ENCODE measurements at places on chromosomes 4 and X. TPM values are rescaled to one million over a fixed set of nuclear protein-coding genes. Genes with fewer than 3 reads are reported as not detected.

GRCh38 chr4:82721819-82722423 lies 76.7 kb downstream of the SCD5 start:
- H3K27ac ChIP-seq = no peak overlapping the region
- DNase-seq = peak; percentile 19
- no peak overlapping the region for H3K4me3 ChIP-seq
- H3K27me3 ChIP-seq = no peaks in the 10 kb centered on the region
- no peaks in the 10 kb centered on the region for H3K36me3 ChIP-seq
- H3K4me1 ChIP-seq = no peaks in the 10 kb centered on the region

- DNase-seq = peak; percentile 93
- H3K4me3 ChIP-seq = peak within 1 kb of the TSS; percentile 38
- H3K4me1 ChIP-seq = no peaks in the 10 kb centered on the region
- no peaks in the 10 kb centered on the region for H3K36me3 ChIP-seq
- H3K27ac ChIP-seq = no peak within 1 kb of the TSS
Observed at GRCh38 chrX:47619486-47620302, at the start of gene SYN1. SYN1 (minus strand) TSS chrX:47619857; CDS start chrX:47619728, 129 bp downstream.

GRCh38 chr4:4884611-4885010 lies 25.1 kb downstream of the MSX1 start:
- no peaks in the 10 kb centered on the region for H3K4me1 ChIP-seq
- H3K27me3 ChIP-seq = peaks cover 84% of the 10 kb centered on the region
- no peaks in the 10 kb centered on the region for H3K36me3 ChIP-seq
- no peak for DNase-seq
- H3K27ac ChIP-seq = no peak overlapping the region

DNA sequence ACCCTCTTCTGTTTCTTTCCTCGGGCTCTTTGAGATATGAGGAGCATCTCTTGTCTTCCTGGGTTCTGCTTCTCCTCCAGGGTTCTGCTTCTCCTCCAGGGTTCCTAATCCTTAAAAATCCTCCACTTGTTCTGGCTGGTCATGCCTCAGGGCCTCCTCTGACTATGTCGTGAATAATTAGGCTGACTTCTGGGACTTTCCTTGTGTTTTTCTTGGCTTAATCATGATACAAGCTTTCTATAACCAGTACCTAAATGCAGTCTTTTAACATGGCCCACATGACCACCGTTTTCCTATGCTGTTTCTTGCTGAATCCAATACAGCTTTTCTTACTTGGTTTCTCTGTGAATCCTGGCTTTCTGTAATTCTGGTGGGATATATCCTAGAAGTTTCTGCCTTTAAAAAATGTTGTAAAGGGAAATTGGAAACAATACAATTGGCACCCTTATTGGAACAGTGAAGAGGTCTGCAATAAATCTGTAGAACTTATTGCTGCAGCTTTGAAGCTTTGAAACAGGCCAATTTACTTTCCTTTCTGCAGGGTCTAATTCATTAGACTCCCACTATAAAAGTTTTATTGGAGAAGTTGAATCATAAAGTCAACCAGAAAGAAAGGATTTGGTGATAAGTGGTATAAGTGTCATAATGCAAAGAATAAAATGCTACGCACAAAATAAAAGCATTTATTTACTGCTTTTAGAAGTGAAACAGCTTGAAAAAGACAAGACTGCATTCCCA lies 213.1 kb downstream of the UGT8 start:
- H3K27ac ChIP-seq = no peak overlapping the region
- no peak overlapping the region for H3K4me3 ChIP-seq
- no peaks in the 10 kb centered on the region for H3K4me1 ChIP-seq
- DNase-seq = no peak

DNA sequence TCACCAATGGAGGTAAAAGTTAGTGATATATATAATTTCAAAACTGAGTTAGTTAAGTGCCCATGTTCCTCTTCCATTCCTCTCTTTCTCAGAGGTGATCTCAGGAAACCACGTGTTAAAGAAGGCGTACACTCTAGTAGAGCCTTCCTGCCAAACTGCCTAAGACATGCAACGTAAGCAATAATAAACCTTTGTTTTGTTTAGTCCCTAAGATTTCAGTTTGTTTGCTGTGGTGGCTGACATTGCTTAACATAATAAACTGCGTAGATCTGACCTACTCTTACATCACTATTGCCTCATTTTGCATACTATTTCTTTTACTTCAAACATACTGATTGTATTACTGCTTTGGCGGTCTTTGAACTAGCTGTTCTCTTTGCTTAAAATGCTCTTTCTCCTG lies 99.2 kb downstream of the JADE1 start:
- no peak for DNase-seq
- H3K4me3 ChIP-seq = no peak overlapping the region
- H3K27me3 ChIP-seq = no peaks in the 10 kb centered on the region
- no peaks in the 10 kb centered on the region for H3K36me3 ChIP-seq
- no peaks in the 10 kb centered on the region for H3K4me1 ChIP-seq

DNA sequence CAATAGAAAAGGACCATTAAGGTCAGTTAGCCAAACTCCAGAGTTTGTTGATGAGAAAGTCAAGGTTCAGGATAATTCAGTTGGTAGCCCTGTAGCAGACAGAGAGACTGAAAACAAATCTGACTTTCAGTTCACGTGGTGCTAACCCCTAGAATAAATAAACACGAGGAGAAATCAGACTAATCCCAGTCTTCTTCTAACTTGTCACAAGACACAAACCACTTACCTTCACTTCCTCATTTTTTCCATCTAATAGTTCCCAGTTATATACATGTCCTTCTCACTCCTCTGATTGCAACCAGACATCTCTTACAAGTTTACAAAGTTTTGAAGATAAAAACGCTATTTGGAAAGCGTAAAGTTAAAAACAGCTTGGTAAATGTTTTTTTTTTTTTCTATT lies 7.7 kb downstream of the TLR7 start:
- DNase-seq = no peak
- H3K4me1 ChIP-seq = no peaks in the 10 kb centered on the region
- H3K27me3 ChIP-seq = no peaks in the 10 kb centered on the region
- H3K27ac ChIP-seq = no peak overlapping the region
- no peaks in the 10 kb centered on the region for H3K36me3 ChIP-seq

DNA sequence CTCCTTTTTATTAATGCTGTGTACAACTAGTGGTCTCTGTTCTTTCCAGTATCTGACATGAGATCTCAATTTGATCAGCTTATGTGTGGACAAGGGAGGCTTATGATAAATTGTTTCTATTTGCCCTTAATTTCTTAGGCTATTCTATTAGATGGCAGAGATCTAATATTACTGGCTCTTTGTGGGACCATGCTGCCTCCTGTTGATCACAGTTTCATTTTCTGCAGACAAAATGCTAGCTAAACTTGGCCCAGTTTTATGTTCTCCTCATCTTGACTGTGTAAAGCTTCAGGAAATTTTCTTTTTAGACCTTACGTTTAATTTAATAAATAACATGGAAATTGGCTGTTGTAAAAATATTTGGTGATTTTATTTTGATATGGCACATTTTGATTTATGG lies 627.1 kb upstream of the AADAT start:
- H3K27ac ChIP-seq = no peak overlapping the region
- no peaks in the 10 kb centered on the region for H3K36me3 ChIP-seq
- DNase-seq = no peak

The RENBP gene
- 9.3 TPM for total RNA-seq
